Stimulated activated CD8-positive, alpha-beta memory T cell treated with anti-CD3 and anti-CD28 coated beads, Interleukin-15, amount 100 ng/mL, for 24 hours (primary cell): ENCODE measurements at places on chromosomes 3 and 15.

DNA sequence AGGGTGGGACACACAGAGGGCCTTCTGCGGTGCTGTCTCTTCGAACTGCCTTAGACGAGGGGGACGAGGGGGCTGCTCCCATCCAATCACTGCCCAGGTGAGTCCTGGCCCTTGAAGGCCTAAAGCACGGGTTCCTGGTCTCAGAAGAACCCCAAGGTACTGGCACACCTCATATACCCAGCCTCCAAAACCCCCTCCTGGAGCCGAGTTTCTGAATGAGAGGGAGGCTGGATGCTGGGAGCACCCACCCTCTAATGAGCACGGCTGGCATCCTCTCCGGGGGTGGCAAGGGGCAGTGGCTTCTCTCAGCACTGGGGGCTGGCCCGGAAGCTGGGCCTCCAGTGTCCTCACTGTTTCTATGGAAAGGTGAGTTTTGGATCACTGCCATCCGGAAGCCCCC, 165.6 kb downstream of the LRRK1 start:
- no peak for DNase-seq

- DNase-seq = no peak
Observed at GRCh38 chr3:123201223-123201556, 553 bp upstream of the SEC22A start.

- DNase-seq = no peak
Observed at GRCh38 chr3:45689787-45690145, 570 bp downstream of the SACM1L start.

DNA sequence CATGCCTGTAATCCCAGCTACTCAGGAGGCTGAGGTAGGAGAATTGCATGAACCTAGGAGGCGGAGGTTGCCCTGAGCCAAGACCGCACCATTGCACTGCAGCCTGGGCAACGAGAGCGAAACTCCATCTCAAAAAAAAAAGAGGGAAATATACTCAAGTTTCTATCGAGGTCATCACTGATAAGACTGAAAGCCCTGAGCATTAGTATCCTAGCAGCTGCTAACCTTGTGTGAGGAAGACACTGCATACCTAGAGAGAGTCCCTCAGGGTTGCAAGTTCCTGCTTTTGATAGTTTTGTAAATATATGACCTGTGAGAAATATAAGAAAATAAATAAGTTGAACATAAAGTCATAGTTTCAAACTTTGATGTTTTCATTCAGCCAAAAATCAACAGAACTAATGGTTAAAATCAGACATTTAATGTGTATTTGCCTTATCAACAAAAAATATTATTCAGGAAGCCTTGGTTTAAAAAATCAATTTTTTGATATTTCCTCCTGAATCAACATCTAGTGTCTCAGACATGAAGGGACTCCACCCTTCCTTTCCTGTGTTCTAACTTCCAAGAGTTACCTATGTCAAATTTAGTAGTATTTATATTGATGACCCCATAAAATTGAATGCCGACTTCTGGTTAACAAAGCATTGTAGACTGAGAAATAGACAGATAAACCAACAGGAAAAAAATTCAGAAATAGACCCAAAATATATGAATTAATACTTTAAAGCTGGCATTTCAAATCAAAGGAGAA, 19.8 kb upstream of the USP3 start:
- no peak for DNase-seq

- DNase-seq = no peak
Observed at GRCh38 chr3:134809427-134810051, 14.5 kb downstream of the EPHB1 start.

- DNase-seq = peak; percentile 88
Observed at GRCh38 chr3:128075522-128076482, 23.6 kb downstream of the SEC61A1 start.

DNA sequence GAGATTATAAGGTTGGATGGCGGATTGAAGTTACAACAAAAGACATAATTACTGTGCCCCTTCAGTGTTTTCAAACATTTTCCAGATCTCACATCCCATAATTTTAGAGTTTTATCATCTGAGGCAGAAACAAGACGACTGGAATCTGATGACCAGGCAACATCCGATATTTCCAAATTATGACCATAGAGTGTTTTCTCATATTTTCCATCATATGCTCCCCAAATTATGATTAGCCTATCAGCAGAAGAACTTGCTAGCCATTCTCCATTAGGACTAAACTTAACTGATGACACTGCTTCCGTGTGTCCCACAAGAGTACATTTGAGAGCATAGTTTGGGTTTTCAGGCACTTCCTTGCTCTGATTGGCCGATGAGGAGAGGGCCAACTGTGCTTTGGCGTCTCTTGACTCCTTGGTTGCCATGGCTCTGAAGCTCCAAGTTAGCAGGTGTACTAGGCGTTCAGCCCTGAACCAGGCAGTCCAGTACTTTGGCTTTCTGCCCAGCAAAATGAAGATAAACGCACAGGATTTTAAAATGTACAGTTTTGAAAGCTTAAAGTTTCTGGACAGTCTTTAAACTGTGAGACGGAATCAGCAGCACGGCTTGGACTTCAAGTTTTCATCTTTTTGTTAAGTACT, 638 bp downstream of the WDR5B start:
- DNase-seq = no peak

DNA sequence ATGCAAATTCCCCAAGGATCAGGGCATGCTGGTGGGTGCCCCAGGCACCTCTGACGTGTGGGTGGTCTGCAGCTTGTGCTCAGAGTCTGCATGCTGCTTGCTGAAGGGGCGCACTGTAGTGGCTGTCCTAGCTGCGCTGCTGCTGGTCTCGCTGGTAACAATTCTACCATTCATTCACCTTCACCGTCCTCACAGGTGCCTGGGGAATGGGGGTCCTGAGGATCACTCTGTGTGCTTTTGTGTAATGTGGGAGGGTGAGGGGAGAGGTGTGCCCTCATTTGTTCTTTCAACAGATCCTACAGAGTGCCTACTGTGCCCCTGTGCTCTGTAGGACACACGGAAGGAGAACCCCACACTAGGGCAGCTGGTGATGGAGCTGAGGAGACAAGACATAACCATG, 2.1 kb upstream of the ITGA11 start:
- DNase-seq = no peak
